ENCODE measurements at places on chromosomes 1 and 21. TPM values are rescaled to one million over a fixed set of nuclear protein-coding genes. Genes with fewer than 3 reads are reported as not detected.

DNA sequence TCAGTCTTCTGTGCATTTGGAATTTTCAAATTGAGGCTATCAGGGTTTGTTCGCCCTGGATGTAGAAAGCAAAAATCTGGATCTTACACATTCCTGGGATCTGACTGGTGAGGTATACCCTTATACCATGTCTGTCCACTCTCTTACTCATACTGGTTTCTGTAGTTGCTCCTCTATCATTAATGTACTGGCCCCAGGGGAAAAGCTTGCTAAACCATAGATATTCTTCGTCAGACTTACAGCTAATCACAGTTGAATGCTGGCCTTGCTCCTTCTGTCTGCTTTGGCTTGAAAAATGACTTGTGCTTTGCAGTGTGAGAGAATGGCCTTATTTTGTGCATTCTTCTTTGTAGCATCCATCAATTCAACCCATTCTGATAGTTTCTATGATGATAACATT is 30.5 kb downstream of the TBCE start:
- no peak for DNase-seq

The MEGF6 gene
- 0.08 TPM for total RNA-seq

The OR6K6 gene
- total RNA-seq: not detected

- DNase-seq: no peak
Measured at GRCh38 chr21:36061445-36061844, 1.1 kb upstream of the SETD4 start.

GRCh38 chr1:209707308-209707707 is 2.7 kb downstream of the HSD11B1 start:
- DNase-seq: no peak

The FCRL6 gene
- not detected for total RNA-seq

The BRINP3 gene
- not detected for total RNA-seq

GRCh38 chr1:30161953-30162352 is 561.4 kb downstream of the MATN1 start:
- no peak for DNase-seq

The TPTE gene
- total RNA-seq: 0.28 TPM

The NEK2 gene
- total RNA-seq: 63.3 TPM

The CYP4Z1 gene
- not detected for total RNA-seq

DNA sequence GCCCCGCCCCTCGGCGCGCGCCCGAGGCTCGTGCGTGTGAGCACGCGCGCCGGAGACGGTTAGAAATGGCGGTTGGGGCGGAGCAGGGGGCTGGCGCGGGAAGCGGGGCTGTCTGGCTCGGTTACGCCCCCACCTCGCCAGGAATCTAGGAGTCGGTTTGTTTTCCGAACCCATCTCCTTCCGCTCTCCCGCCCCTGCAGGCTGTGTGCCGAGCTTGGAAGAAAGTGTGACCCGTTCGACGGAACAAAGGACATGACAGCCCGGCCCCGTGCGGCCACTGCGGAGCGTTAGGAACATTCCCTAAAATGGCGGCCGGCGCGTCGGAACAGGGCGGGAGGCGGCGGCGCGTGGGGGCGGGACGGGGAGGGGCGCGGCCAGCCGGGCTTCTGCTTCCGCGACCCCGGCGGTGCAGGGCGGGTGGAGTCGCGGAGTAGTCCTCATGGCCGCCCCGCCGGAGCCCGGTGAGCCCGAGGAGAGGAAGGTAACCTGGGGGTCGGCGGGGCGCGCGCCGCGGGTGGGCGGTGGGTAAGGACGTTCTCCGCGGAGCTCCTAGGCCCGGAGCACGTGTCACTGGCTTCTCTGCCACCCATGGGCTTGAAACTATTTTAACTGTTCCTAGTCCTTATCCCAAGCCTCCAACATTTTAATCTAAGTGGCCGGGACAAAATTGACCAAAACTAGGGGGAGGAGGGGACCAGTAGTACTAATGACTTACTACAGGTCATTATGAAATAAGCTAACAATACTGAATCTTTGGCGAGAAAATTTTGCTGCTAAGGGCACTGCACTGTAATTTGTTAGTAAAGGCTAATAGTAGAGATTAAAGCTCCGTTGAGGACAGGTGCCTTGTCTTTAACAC is at the start of gene COX20:
Gene COX20, plus strand, starts transcription at position 383 of the 859 bp plus-strand sequence. Its CDS starts 57 bp downstream, at position 440.
- DNase-seq: no peak

The PDE4B gene
- total RNA-seq: 2.6 TPM

The THEMIS2 gene
- total RNA-seq: 13.7 TPM

The KRTAP21-1 gene
- total RNA-seq: not detected

GRCh38 chr1:91552091-91552490 is 51.4 kb downstream of the CDC7 start:
- no peak for DNase-seq

The MAP1LC3C gene
- 0.91 TPM for total RNA-seq

The DYNLT5 gene
- not detected for total RNA-seq

DNA sequence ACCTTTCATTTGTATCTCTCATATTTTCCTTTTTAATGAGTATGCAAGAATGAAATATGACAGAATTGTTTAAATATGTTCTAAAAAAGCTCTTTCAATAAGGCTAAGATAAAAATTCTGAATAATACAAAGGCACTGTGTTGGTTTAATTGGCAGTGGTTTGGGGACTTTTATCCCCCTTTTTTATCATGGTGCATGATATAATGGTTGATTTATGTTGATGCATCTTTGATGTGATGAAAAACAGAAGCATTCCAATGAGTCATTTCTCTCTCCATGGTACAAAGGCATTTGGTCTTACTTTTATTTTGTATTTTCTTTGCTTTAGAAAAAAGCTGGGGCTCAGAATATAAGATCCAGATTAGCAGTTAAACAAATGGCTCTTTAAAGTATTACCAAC is 127.2 kb upstream of the GREM2 start:
- DNase-seq: no peak

The IVNS1ABP gene
- total RNA-seq: 63.5 TPM
